Neural crest cell (in vitro differentiated cells): ENCODE measurements at places on chromosomes 3 and 15.
A peak's percentile ranks its signal among the peaks of the same experiment; 100 is the strongest.

DNA sequence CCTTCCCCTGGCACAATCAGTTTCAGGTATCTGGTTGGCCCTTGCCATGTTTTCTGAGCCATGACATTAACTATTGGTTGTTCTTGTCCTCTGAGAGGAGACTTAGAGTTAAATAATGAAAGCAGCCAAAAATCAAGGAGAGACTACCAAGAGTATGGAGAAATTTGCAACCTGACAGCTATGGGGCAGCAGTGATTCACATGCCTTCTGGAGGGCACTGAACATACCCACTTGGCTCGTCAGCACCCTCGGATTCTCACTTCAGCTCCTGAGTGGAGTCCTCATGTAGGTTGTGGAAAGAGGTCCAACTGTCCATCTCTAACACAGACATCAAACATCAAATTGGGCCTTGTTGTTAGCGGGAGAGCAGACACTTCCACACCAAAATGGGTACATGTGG is 265.6 kb downstream of the EBLN2 start:
- DNase-seq: no peak

- DNase-seq: no peak
Measured at GRCh38 chr3:72279631-72280041, 494.7 kb upstream of the PROK2 start.

GRCh38 chr3:188824566-188824965 is 347.2 kb upstream of the TPRG1 start:
- DNase-seq: no peak

GRCh38 chr3:188941103-188941502 is 230.7 kb upstream of the TPRG1 start:
- no peak for DNase-seq

- no peak for DNase-seq
Measured at GRCh38 chr15:40549894-40550293, 14.9 kb downstream of the CCDC32 start.

DNA sequence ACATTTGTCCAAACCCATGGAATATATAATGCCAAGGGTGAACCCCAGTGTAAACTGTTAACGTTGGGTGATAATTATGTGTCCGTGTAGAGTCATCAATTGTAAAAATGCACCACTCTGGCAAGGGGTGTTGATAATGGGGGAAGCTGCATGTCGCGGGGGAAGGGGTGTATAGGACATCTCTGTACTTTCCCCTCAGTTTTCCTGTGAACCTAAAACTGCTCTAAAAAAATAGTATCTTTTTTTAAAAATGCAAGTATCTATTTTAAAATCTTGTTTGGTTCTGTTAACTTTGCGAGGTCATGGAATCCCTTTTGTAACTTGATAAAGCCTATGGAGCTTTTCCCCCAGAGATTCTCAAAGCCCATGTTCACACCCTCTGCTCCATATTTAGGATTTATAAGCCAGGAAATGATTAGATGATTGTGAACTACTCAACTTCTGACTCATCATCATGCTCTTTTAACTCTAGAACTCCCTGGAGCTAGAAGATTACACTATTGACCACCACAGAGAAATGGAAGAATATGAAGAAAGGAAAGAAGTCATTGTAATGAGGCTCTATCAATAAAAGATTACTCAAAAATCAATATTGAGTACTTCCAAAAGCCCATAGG is 56.1 kb upstream of the C3orf49 start:
- no peak for DNase-seq

GRCh38 chr3:109234300-109234699 is 82.0 kb downstream of the DPPA2 start:
- DNase-seq: no peak

DNA sequence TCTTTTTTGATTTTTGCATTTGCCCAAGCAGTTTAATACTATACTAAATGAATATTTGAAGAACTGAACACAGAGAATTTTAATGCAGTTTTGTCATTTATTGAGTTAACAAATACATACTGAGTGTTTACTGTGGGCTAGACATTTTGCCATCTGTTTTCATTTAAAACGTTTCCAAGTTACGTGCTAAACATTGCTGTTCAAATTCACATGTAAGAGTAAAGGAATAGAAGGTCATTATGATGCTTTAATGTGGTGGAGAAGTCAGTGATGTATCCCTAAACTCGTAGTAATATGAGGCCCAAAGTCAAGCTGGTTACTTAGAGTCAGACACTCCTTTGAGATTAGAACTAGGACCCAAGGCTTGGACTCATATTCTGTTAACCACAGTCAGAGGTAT is 49.4 kb downstream of the CRYBG3 start:
- no peak for DNase-seq

DNA sequence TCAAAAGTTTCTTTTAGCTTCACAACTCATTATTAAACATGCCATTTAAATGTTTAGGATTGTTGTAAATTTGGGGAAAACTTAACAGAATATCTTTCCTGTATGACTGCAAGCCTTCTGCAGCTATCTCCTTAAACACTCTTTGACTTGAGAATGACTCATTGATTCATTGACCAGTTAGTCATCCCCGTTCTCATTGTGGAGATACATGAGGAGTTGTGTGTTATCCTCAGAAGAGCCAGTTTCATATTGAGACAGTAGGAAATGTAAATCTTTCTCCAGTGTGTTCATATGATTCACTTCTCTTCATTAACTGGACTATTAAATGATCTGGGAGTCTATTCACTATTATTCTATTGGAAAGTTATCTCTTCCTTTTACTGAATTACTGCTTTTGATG is 83.0 kb downstream of the CRYGS start:
- no peak for DNase-seq

GRCh38 chr15:32974691-32975090 is 219.8 kb downstream of the FMN1 start:
- no peak for DNase-seq

GRCh38 chr15:55283379-55284147 is 6.0 kb downstream of the RAB27A start:
- DNase-seq: no peak

DNA sequence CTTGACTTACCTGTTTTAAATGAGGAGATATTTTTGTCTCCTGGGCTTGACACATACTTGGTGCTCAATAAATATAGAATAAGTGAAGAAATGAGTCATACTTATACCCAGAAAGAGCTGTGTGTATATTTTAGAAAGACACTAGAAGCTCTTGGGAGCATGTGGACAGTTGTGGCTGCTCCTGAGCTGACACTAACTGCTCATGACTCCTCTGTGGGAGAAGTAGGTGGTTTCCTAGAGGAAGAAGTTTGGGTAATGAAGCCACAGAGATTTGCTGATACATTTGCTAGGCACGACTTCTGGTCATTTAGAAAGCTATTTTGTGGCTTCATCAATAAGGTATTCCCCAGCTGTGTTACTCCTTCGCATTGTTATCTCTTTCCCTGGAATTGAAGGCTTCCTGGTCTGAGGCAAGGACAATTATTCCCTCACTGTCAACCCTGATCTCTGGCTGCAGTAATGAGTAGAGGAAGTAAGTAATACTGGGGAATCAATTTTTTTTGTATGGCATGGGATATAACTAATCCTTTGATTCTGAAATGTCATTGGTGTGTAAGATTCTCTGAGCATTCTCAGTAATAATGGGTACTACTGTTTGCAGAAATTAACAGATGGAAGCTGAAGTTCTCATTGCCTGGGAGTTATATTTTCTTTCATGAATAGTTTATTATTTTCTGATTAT is 79.6 kb upstream of the DCBLD2 start:
- DNase-seq: no peak

- DNase-seq: no peak
Measured at GRCh38 chr3:130779486-130779885, 32.9 kb upstream of the PIK3R4 start.

- no peak for DNase-seq
Measured at GRCh38 chr15:35443376-35443775, 102.6 kb downstream of the DPH6 start.

- no peak for DNase-seq
Measured at GRCh38 chr3:189349772-189350171, 178.0 kb downstream of the TPRG1 start.

DNA sequence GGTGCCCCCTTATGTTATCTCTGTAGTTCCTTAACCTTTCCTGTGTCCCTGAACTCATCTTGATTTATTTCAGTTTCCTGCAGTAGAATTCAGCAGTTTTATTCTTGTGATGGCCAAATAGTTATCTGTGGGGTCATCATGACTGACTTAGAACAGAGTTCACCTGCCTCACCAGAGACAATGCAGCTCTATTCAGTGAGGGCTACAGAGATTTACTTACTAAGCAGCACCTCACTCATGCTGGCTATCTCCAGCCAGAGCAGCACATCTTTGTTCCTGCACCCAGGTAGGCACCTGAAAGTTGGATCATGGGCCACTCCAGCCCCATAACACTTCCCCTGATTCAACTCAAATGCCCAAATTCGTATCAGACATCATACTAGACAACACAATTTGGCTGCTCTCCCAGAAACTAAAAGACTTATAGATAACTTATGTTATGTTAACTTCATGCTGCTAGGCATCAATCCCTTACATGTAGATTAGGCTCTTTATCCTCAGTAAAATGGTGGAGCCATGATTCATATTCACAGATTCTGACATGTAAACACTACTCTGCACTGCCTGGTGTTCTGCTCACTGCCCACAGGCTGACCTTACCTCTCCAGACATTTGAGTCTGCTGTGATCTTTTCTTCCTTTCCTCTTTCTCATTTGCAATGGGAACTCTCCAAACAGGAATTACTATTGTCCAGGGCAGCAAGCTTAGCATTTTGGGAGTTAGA is 9.3 kb upstream of the GOLGB1 start:
- DNase-seq: no peak

DNA sequence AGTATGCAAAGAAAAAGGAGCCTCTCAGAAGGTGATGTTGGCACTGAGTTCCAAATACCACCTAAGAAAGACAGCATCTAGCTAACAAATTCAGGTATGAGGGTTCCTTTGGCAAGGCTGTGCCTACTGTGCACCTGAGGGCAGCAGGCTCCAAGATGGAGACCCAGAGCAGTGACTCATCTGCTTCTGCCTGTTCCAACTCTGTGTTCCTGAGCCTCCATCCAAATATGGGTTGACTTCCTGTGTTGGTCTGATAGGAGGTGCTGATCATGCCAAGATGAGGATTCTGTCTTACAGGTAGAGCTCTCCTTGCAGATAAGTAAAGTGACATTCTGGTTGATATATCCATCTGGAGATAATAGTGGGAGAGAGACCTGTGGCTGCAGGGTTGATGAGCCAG is 26.0 kb downstream of the SV2B start:
- no peak for DNase-seq

GRCh38 chr15:70062321-70062956 is 35.3 kb downstream of the TLE3 start:
- peak; percentile 55 for DNase-seq

DNA sequence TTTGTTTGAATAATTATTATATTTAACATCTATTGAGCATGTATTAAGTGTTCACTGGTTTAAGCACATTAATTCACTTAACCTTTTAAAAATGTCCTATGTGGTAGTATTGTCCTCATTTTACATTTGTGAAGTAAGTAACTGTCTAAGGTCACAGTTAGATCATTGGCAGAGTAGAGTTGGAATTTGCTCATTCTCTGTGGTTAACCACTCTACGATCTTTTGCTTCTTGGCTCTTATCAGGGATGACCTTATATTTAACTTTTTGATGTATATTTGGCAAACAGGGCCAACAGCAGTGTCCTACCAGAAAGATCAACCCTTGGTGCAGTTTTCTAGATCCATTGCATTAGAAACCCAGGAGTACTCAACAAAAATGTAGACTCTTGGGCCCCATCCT is 34.0 kb downstream of the PXK start:
- DNase-seq: no peak

- DNase-seq: no peak
Measured at GRCh38 chr3:4888913-4889846, 90.1 kb upstream of the BHLHE40 start.

DNA sequence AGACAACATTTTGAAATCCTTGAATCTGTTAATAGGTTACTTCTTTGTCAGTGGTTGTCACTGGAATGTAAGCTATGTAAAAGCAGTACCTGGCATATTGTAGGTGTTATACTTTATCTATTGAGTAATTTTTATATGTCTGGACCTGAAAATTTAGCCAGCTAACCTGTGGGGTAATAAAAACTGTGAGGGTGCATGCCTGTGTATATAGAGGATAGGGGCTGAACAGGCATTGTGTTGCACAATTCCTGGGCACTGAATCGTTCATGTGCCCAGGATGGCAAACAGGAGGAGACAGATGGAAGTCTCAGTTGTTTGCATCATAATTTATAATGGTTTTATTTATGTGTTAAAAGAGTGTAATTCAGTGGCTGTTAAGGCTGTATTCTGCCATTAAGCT is 67.1 kb downstream of the ARMC8 start:
- no peak for DNase-seq

DNA sequence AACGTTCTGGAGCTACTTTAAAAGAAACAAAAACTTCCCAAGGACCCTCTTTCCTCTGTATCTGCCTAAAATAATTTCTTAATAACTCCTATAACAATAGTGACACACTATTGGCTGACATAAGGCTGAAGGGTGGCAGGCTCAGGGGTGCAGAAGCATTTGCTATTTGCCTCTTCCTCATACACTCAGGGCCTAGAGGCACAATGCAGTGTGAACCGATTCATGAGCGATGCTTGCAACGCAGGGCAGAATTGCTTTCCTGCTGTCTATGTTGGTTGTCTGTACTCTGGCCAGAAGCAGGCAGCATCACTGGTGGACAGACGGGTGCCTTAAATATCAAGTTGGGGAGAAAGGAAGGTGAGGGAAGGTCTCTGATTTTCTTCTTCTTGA is 157.4 kb downstream of the AGBL1 start:
- no peak for DNase-seq

GRCh38 chr15:48103647-48104046 is 17.1 kb upstream of the SLC24A5 start:
- DNase-seq: no peak

GRCh38 chr3:173893066-173893465 is 495.5 kb downstream of the NLGN1 start:
- DNase-seq: no peak

GRCh38 chr15:39756806-39757522 is 25.7 kb downstream of the FSIP1 start:
- DNase-seq: no peak

GRCh38 chr3:3705090-3705775 is 94.0 kb upstream of the LRRN1 start:
- no peak for DNase-seq

DNA sequence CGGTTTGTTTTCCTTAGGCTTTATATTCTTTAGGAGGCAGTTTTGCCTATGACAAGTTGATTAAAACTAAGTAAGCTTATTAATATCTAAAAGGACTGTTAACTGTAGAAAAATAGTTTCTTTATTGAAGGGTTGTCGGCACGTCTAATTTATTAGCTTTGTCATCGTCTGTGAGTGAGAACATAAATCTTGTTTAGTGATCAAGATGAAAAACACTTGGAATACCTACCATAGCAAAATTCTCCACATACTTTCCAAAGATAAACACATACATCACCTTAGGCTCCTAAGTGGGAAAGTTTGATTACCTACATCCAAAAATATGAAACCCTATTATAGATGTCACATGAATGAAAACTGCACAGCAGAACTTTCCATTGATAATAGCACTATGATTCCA is 139.1 kb upstream of the BNIP2 start:
- DNase-seq: no peak

GRCh38 chr15:65374821-65375401 is 2.9 kb downstream of the IGDCC3 start:
- no peak for DNase-seq

- DNase-seq: no peak
Measured at GRCh38 chr3:67848299-67848698, 193.9 kb upstream of the SUCLG2 start.

- no peak for DNase-seq
Measured at GRCh38 chr3:169998668-169999131, 32.1 kb downstream of the SEC62 start.
